ENCODE measurements at places on chromosomes 3 and 15. TPM values are rescaled to one million over a fixed set of nuclear protein-coding genes. Genes with fewer than 3 reads are reported as not detected.

CADM2 gene
- 0.65 TPM for total RNA-seq

TICRR gene
- 2.6 TPM for total RNA-seq

DNASE1L3 gene
- total RNA-seq, result not detected

NCKIPSD gene
- total RNA-seq, result 3.6 TPM

GRK7 gene
- total RNA-seq, result not detected

GPR62 gene
- under 0.01 TPM for total RNA-seq

FAM107A gene
- 12.2 TPM for total RNA-seq

P2RY1 gene
- total RNA-seq, result 0.30 TPM

SKOR1 gene
- total RNA-seq, result not detected

LTF gene
- total RNA-seq, result not detected

TRPM7 gene
- 41.6 TPM for total RNA-seq

SHC4 gene
- total RNA-seq, result 0.15 TPM

ZNF609 gene
- total RNA-seq, result 21.7 TPM

SH2D7 gene
- not detected for total RNA-seq

BCL2A1 gene
- total RNA-seq, result 2.3 TPM

PIF1 gene
- total RNA-seq, result 12.6 TPM

SLC25A20 gene
- total RNA-seq, result 26.3 TPM

SI gene
- total RNA-seq, result not detected

ISL2 gene
- not detected for total RNA-seq

STX19 gene
- not detected for total RNA-seq

TXNRD3 gene
- 8.4 TPM for total RNA-seq

GOLGA6B gene
- total RNA-seq, result not detected

PRRT3 gene
- total RNA-seq, result 0.97 TPM

CHRNA7 gene
- total RNA-seq, result 2.0 TPM

LINGO1 gene
- total RNA-seq, result not detected

HES1 gene
- total RNA-seq, result 42.6 TPM
